Suppressor macrophage (primary cell): ENCODE measurements at places on chromosomes 6 and 20.

DNA sequence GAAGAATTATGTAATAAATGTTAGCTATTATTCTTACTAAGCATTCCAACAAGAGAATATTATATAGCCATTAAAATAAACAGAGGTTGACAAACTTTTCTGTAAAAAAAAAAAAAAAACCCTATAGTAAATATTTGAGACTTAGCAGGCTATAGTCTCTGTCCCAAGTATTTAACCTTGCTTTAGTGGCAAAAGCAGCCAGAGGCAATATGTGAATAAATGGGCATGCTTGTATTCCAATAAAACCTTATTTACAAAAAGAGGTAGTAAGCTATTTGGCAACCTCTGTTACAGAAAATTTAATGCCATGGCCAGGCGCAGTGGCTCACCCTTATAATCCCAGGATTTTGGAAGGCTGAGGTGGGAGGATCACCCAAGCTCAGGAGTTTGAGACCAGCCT lies 14.6 kb downstream of the CDK5RAP1 start:
- no peak for DNase-seq

- DNase-seq, result no peak
Measured at GRCh38 chr20:48550814-48551213, 277.0 kb downstream of the PREX1 start.

DNA sequence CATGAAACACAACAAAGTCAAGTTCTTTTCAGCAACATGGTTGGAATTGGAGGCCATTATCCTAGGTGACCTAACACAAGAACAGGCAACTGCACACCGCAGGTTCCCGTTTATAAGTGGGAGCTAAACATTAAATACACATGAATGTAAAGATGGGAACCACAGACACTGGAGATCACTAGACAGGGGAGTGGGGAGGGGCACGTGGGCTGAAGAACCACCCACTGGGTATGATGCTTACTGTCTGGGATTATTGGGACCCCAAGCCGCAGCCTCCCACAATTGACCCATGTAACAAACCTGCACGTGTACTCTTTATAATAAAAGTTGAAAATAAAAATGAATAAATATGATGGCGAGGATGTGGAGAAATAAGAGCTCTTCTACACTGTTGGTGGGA lies 8.6 kb upstream of the RAET1G start:
- DNase-seq, result no peak

DNA sequence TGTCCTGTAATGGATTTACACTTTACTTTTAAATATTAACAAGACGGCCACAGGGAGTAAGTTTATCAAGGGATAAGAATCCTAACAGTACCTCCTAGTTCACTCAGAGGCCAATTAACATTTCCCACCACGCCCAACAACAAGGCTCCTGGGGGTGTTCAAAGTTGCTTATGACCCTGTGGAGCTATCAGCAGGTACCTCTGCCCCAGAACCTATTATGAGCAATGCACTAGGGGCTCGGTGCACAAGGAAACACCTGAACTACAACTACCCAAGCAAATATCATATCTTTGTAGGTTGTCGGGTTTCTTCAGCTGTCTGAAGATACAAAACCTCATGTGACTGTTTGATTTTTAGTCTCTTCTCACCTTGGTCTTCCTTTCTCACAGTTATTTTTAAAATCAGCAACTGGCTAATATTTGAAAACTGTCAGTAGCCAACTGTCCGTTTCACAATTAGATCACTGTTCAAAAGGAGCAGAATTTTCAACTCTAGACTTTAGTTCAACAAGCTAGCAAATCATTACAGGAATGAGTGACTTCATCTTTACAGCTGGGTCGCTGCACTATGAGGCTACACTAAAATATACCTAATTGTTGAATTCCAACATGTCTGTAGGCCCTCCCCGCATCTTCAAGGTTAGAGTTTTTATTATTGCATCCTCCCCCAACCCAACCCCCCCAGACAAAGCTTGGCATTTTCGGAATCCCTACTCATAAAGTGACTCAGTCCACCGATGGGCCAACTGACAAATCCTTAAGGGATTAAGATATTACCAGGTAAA lies 38.1 kb downstream of the B4GALT5 start:
- DNase-seq, result no peak

DNA sequence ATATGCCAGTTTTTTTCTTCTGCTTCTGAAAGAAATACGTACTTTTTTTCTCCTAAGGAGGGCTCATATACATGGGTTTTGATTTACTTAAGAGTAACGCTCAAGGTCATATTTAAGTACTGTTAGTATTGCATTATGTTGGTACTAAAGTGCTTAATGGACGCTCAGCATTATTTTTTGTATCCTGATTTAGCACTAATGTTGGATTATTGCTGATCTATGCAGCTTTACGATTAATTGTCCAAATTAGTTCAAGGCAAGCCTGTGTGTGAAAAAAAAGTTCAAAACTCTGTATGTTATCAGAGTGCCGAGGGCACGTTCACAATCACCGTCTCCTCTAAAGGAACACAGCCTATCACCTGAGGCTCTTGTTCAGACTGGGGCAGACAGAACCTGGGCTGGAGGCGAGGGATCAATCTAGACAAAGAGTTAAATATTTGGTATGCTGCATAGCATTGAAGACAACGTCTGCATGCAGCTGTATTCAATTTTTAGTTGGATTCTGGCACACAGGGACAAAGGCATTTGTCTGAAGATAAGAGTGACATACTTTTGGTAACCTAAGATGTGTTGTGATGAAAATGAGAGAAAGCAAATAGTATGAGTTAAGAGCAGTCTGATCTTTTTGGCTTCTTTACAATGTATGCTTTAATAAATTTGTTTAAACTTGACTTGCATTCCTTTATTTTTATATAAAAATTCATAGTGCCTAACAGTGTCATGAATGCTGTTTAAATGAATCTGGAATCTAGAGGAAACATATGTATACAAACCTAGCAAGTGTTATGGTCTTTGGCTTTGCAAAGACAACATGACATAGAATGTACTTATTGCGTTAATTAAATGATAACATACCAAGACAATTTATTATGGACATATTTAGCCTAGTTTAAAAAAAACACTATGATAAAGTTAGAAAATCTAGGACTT lies 341.2 kb downstream of the SAMD5 start:
- DNase-seq, result no peak

- no peak for DNase-seq
Measured at GRCh38 chr6:72286911-72287311, 335.0 kb upstream of the KCNQ5 start.

GRCh38 chr20:46811224-46812084 lies 83.2 kb upstream of the EYA2 start:
- no peak for DNase-seq

GRCh38 chr20:47160992-47161391 lies 195.5 kb downstream of the ZMYND8 start:
- DNase-seq, result no peak

GRCh38 chr6:129120856-129121638 lies 238.1 kb downstream of the LAMA2 start:
- DNase-seq, result no peak

DNA sequence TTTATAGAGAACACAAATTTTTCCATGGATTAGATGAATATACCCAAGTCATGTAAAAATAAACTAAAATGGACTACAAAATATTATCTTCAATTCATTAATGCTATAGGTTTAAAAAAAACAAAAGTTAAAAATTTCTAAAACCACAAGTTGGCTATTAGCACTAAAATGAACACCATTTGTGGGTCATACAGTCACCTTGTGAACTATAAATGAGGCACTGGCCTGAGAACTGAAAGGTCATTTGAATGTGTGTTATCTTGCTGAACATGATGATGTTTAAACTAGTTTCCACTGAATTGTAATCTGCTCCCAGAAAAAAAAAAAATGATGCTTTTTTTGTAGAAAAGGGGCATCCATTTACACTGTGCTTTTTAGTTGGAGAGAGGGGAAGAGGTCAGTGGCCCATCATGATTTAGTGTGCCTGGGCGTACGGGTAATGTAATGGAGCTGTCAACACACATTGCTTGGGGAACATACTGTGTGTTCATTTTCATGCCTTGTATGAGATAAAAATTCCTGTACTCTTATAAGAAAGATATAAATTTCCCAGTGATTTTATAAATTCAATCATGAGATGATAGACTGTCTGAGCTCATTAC lies 96.6 kb upstream of the FKBP1C start:
- DNase-seq, result no peak

DNA sequence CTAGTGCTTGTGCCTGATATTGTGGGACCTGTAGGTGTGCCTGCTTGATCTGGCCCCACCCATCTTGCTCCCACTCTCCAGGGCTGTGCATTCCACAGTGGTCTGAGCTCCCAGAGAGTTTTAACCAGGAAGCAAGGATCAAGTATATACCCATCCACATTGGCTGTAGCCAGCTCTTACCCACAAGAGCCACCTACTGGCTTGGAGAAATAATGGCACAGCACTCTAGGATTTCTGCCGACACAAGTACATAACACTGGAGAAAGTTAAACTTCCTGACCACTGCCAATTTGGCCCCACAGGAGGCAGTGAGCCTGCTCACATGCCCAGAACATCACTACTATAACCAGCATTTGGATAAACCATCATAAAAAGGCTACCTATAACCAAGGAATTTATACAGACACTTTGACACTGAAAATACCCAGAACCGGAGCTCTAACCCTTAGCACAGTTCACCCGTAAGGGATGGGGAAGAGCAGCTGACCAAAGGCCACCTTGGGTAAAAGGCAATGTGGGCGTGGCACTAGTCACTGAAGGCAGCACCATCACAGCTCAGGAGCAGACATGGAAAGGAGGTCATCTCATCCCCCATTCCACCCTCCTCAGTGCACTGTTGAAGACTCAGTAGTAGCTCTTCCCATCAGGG lies 440.4 kb downstream of the BTBD3 start:
- no peak for DNase-seq

DNA sequence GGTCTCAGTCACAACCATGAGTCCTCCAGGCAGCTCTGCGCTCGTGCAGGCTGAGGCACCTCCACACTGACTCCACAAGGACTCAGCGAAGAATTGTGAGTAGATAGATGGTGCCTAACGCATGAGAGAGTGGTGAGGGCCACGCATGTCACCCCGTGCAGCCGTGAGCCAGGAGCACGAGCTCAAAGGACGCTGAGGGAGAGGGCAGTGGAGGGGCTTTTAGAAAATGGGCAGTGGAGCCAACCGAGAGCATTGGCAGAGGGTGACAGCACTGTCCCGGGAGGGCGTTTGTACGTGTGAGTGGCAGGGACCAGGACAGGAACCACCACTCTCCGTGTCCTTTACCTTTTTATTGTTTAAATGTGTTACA lies 105.6 kb downstream of the PSMB1 start:
- no peak for DNase-seq
